ENCODE measurements at places on chromosomes 12 and 14.

DNA sequence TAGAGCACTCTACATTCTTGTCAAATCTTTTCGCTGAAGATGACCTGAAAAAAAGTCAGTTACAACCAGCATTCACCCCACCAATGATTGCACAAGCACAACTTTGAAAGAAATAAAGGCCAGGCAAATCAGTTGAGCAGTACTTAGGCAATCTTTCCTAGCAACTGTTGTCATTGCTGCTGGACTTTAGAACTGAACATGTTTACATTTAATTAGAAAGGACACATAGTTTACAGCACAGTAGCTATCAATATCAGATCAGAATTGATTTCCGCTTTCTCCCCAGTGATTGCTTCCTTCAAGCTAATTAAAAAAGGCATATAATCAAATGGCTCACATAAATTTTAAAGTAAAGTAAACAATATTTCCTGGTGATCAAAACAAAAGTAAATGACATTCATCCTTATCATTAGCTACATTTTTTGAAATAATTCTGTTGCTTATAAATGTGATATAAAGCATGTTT is 128.4 kb downstream of the FOXA1 start:
- DNase-seq = no peak

DNA sequence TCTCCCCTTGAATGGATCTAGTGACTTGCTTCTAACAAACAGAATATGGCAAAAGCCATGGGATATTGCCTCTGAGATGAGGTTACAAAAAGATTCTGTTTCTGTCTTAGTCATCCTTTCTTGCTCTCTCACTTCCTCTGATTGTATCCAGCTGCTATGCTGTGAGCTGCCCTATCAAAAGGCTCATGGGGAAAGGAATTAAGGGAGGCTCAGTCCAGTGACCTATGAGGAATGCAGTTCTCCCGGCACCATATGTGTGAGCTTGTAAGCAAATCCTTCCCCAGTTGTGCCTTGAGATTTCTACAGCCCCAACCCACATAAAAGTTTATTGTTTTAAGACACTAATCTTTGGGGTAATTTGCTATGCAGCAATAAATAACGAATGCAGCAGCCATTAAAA is 183.1 kb downstream of the KLHL28 start:
- DNase-seq = no peak

DNA sequence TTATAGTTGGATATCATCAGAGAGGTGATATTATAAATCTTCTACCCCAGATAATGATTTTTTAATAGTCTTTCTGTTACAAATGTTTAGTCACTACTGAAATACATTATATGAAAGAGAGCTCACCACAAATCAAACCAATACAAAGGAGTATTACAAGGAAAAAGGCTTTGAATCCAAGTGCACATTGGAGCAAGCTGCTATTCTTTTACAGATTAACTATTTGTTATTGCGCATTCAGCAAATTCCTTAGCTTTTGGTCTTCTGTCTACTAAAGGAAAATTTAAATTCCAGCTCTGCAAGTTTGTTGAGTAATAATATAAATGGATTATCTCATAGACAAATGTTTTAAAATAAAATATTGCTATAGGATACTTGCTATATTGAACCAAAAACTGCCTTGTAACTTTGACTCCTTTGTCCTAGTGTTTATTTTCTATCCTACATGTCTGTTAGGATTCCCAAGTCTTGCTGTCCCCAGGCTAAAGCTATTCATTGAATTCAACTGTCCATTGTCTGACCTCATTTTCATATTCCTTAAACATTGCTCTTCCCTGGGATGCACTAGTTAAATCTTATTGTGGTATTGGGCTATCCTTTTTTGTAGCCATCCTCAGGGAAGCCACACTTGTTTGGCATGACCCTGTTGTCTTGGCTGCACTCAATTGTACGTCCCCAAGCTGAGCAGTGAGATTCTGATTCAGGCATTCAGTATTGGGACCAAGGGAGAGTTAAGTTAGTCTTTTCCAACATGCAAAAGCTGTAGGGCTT is 41.5 kb downstream of the PDE3A start:
- no peak for DNase-seq

- DNase-seq = no peak
Measured at GRCh38 chr12:53749986-53750811, 1.6 kb downstream of the CISTR start.

DNA sequence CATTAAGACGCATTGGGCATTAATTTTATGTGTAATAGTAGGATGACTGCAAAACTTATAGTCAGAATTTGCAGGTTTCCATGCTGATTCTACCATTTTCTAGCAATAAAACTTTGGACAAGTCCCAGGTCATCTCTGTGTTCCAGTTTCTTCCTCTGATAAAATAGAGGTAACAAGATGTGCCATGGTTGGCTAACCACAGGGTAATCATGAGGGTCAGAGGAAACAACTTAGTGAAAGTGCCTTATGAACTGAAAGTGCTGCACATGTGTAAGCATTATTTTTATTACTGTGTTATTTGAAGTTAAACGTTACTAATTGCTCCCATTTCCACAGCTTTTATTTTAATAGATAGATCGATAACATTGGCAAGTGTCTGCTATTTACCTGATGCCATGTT is 21.1 kb downstream of the SMCO2 start:
- DNase-seq = no peak

DNA sequence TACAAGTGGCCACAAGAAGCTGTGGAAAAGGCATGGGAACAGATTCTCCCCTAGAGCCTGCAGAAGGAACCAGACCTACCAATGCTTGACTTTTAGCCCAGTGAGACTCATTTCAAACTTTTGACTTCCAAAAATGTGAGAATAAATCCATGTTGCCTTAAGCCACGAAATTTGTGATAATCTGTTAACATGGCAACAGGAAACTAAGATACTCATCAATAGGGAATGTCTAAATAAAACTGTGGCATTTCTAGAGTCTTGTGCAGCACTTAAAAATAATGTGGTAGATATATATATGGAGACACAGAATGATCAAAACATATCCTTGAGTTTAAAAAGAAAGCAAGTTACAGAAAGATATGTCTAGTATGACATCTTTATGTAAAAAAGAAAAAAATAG is 12.0 kb downstream of the HECTD4 start:
- no peak for DNase-seq

DNA sequence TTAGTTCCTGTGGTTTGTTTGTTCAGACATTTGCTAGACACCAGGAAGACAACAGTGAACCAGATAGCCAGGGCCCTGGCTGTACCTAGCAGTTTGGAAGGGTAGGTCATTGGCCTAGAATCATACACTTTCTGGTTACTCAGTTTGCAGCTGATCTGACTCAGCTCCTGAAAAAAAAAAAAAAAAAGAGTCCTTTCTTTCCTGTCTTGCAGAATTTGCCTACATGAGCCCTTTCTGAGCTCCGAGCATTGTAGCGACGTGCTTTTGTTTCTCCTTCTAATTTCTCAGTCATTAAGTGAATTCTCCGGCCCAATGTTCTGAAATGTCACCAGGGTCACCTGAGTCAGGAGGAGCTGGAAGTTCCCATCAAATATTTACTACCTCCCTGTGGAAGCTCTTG is 2.4 kb downstream of the CABP1 start:
- DNase-seq = no peak

DNA sequence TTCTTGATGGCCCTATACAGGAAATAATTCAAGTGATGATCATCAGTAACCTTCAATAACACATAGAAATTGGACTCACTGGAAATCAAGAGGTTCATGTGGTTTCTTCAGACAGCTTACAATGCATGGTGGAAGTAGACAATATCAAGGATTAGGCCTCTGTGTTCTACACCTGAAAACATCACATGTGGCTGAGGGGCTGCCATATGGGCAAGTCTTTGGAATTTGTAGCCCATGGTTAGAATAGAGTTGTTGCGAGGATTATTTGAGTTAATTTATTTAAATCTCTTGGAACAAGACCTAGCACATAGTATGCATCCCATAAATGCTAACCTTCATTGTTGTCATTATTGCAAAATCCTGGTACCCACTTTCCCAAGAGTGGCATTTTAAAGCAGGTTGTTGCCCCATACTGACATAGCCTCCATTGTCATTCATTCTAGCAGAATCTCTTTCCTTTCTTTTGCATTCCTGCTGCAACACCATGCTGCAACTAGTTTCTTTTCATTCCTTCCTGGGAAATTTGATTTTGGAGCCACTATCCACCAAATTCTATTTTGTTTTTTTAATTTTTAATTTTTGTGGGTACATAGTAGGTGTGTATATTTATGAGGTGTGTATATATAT is 352.7 kb upstream of the NAV3 start:
- no peak for DNase-seq

GRCh38 chr14:73942180-73942579 is 7.7 kb downstream of the FAM161B start:
- DNase-seq = no peak

DNA sequence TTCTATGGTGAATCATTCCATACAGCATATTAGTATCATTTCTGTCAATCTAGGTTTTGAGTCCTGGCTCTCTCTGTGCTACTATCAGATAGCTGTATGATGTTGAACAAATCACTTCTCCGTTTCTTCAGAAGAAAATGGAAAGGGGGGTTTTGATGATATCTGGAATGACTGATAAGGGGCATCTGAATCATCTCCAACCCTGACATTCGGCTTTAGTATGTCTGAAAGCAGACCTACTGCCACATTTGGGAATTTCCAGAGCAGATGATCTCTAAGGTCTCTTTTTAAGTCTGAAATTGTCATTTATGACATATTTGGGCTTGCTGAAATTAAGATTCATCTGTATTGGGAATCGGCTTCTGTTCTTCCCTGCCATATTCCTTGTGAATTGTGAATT is 10.1 kb downstream of the MLF2 start:
- no peak for DNase-seq

DNA sequence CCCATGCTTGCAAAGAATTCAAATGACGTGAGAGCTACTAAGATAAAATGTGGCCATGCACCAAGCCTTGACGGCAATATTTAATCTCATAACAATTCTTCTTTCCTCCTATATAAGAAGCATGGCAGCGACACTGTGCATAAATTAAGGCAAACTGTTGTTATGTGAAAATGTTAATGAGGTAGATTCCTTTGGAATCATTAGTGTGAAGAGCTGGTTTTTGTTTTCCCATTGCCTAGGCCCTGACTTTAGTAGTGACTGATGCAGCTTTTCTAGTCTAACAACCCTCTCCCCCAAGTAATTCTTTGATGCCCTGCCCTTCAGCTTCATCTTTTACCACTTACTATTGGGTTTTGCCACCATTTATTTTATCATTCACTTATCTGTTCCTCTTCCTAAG is 10.6 kb upstream of the PSEN1 start:
- DNase-seq = no peak

DNA sequence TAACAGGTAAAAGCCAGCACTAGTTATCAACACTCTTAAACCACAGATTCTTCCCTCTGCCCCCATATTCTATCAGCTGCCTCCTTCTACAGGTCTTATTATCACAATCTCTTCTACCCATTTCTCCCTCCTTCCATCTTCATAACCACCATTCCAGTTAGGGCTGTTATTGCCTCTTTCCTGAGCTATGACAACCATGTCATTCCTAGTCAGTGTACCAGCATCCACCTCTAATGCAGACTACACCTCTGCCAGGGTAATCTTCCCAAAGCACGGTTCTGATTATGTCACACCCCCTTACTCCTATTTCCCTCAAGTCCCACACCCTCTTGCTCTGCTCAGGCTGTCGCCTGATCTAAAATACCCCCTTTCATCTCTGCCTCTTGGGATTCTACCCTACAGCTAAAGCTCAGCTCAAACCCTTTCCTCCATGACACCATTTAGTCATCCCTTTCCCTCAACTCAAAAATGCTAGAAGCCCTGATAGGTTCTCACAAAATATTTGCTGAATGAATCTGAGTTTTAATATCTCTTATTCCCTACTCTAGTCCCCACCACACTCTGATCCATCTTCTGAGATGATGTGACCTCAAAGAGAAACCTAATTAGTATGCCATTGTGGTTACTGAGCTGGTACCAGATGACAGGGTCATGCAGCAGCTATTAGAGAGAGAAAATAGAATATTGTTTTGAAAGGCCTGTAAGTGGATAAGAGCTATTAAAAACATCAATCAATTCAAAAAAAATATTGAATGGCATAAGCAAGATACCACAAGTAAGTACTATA is 11.7 kb downstream of the RACGAP1 start:
- DNase-seq = no peak

DNA sequence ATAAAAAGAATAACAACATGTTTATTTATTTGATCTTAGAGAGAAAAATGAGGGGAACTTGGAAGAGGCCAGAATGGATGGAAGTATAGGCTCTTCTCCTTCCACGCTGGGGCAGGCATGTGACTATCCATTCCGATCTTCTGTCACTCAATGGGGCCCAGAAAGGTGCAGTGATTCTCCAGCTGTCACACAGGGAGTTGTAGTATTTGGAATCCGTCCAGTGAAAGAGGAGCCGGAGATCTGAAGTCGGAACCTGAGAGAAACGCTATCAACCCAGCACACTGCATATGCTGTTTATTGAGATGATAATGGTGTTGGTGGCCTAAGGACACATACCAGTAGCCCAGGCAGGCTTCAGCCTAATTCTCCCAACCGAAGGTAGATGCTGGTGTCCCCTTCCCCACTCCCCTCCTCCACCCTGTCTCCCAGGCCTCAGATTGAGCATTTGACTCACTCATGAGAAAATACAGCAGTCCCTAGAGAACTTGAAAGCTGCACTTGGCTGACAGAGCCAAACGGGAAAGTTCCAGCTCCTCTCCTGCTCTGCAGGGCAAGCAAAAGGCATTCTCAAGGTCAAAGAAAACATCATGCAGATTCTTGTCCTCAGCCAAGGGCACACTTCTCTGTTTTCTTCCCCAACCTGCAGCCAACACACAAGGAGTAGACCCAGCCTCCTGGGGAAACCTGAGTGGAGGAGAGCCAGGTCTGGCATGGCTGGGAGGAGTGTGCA is 100.4 kb downstream of the IRF2BPL start:
- no peak for DNase-seq

GRCh38 chr12:120668868-120669840 is 17.8 kb upstream of the MLEC start:
- no peak for DNase-seq

- no peak for DNase-seq
Measured at GRCh38 chr12:69047990-69048389, 115.0 kb upstream of the CPM start.

GRCh38 chr12:15726027-15726877 is 62.9 kb downstream of the EPS8 start:
- no peak for DNase-seq

DNA sequence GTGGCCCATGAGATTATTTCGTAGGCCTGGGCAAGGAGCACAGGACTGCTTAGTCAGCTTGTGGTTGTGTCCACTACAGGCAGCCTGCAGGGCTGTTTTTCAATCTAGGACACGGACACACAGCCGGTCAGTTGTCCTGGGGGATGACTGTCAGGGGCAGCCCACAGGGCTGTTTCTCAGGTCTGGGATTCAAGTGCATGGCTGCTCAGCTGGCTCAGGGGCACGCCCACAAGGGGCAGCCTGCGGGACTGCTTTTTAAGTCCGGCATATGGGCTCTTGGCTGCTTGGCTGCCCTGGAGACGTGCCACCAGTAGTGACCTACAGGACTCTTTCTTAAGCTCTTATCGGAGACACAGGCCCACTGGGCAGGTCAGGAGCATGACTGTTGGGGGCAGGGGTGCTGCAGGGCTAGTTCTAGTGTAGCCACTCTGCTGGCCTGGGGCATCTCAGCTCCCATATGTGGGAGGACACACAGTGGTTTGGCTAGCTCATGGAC is 26.6 kb upstream of the GTF2A1 start:
- DNase-seq = no peak

Data from activated gamma-delta T cell (primary cell).